ENCODE measurements at places on chromosomes 7 and 10. TPM values are rescaled to one million over a fixed set of nuclear protein-coding genes. Genes with fewer than 3 reads are reported as not detected.

- DNase-seq, result no peak
- H3K27me3 ChIP-seq, result peaks cover 7% of the 10 kb centered on the region
- H3K4me3 ChIP-seq, result no peak overlapping the region
- H3K27ac ChIP-seq, result no peak overlapping the region
- H3K4me1 ChIP-seq, result no peaks in the 10 kb centered on the region
Measured at GRCh38 chr10:80323311-80323710, 33.2 kb downstream of the DYDC1 start.

The KIAA1549 gene
- 12.4 TPM for total RNA-seq

DNA sequence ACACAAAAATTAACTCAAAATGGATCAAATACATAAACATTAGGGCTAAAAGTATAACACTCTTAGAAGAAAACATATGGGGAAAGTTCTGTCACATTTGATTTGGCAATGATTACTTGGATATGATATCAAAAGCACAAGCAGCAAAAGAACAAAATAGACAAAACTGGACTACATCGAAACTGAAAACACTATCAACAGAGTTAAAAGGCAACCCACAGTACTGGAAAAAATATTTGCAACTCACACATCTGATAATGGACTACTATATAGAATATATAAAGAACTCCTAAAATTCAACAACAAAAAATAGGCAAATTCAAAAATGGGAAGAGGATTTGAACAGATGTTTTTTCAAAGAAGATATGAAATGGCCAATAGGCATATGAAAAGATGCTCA lies 51.0 kb downstream of the COA1 start:
- no peak overlapping the region for H3K4me3 ChIP-seq
- H3K27ac ChIP-seq, result no peak overlapping the region
- no peak for DNase-seq
- H3K27me3 ChIP-seq, result no peaks in the 10 kb centered on the region
- H3K36me3 ChIP-seq, result no peaks in the 10 kb centered on the region

- no peak overlapping the region for H3K27ac ChIP-seq
- H3K4me1 ChIP-seq, result no peaks in the 10 kb centered on the region
- DNase-seq, result no peak
- peaks cover 9% of the 10 kb centered on the region for H3K27me3 ChIP-seq
- H3K4me3 ChIP-seq, result no peak overlapping the region
Measured at GRCh38 chr7:106054971-106055532, 57.1 kb downstream of the SYPL1 start.

The FXYD4 gene
- total RNA-seq, result not detected

All from endothelial cell of umbilical vein (primary cell).